ENCODE measurements at places on chromosomes 2 and 18. TPM values are rescaled to one million over a fixed set of nuclear protein-coding genes. Genes with fewer than 3 reads are reported as not detected.

The NCKAP5 gene
- total RNA-seq, result 1.7 TPM

- no peak for DNase-seq
- no peaks in the 10 kb centered on the region for H3K36me3 ChIP-seq
- H3K27me3 ChIP-seq, result no peaks in the 10 kb centered on the region
- H3K27ac ChIP-seq, result no peak overlapping the region
- no peak overlapping the region for H3K4me3 ChIP-seq
Observed at GRCh38 chr18:55427951-55428350, 160.0 kb downstream of the TCF4 start.

DNA sequence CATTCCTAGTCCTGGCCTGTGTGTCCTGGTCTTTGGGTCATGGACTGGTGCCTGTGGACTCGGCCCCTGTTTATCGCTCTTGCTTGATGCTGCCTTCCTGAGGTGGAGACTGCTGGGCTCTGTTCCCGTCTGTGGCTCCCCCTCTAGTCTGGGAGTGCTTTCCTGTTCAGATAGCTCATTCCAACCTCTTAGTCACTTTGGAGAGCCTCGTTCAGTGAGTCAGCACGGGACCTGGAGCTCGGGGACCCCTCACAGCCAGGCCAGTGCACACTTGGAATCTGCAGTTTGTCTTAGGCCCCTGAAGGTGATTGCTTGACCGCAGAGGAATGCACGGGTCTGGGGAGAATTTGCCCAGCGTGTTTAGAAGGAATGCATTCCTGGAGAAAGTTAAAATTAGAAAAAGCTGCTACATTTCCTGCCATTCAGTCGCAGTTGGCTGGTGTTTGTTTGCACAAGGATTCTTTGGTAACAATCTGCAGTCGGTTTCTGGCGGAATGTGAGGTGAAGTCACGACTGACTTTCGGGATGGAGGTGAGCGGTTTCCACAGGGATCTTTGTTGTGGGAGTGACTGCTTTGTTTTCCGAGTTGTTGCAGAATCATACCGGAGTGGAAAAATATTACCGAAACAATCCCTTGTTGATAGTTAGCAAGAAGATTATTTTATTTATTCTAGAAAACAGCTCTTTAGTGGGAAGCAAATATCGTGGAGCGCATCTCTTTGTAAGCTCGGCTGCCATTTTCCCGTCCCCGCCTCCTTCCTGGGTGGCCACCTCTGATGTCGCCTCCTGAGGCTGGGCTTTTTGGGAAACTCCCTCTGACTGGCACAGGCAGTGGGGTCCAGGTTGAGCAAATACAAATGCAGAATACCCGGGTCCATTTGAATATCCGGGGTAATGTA lies 29.6 kb downstream of the SH3BP4 start:
- H3K4me3 ChIP-seq, result peak overlapping the region; percentile 18
- H3K4me1 ChIP-seq, result peaks cover 27% of the 10 kb centered on the region
- H3K27me3 ChIP-seq, result no peaks in the 10 kb centered on the region
- H3K36me3 ChIP-seq, result no peaks in the 10 kb centered on the region
- H3K27ac ChIP-seq, result no peak overlapping the region

DNA sequence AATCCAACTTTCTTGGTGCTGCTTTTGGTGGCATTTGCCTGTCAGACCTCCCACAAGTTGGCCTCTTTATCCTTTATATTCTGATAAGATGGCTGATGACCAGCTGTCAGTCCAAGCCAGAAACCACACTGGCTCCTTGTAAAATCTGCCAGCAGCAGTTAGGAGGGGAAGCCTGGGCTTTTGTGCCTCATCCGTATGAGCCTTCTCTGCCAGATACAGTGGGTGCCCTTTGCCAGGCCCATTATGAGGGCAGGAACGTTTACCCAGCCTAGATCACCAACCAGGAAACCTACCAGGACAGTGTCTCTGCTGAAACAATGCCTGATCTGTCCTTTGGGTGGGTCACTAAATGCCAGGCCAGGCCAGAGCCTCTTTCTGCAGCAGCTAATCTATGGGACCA lies 202.9 kb upstream of the SP5 start:
- H3K27ac ChIP-seq, result no peak overlapping the region
- no peaks in the 10 kb centered on the region for H3K36me3 ChIP-seq
- no peaks in the 10 kb centered on the region for H3K27me3 ChIP-seq
- no peaks in the 10 kb centered on the region for H3K4me1 ChIP-seq
